ENCODE measurements at places on chromosomes 7 and 10. TPM values are rescaled to one million over a fixed set of nuclear protein-coding genes. Genes with fewer than 3 reads are reported as not detected.

TMEM184A gene
- not detected for total RNA-seq

VSTM2A gene
- not detected for total RNA-seq

LRRC17 gene
- total RNA-seq: 0.52 TPM

LRGUK gene
- 0.38 TPM for total RNA-seq

PKD1L1 gene
- total RNA-seq: 0.55 TPM

HABP2 gene
- total RNA-seq: not detected

PIK3AP1 gene
- total RNA-seq: 2.6 TPM

ACTL6B gene
- not detected for total RNA-seq

FOXI2 gene
- total RNA-seq: not detected

DNA sequence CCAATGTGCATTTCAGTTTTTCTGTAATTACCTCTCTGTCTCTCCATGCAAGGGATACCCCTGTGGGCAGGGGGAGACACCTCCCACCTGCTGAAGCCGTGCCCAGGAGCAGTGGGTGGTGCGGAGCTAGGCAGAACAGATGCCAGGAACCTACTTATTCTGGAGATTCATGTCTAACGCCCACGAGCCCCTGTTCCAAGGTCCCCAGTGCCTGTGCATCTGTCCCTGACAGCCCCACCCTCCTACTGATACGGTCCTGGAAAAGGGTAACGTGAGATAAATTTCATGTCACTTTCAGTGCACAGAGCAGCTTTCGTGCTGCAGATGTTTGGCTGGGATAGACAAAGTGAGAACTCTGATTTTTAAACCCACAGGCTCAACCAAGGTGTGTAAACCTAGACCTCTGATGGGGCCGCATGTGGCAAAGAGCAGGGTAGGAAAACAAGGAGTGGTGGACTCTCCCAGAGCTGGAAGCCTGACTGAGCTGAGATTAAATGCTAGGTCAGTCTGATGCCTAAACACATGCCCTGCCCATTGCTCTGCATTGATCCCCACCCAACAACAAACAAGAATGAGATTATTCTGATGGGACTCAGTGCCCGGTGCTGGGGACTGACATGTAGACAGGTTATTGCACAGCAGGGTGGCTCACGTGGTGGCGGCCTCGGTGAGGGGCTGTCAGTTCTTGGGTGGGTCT is 123.6 kb upstream of the GDF10 start:
- DNase-seq: no peak

DNA sequence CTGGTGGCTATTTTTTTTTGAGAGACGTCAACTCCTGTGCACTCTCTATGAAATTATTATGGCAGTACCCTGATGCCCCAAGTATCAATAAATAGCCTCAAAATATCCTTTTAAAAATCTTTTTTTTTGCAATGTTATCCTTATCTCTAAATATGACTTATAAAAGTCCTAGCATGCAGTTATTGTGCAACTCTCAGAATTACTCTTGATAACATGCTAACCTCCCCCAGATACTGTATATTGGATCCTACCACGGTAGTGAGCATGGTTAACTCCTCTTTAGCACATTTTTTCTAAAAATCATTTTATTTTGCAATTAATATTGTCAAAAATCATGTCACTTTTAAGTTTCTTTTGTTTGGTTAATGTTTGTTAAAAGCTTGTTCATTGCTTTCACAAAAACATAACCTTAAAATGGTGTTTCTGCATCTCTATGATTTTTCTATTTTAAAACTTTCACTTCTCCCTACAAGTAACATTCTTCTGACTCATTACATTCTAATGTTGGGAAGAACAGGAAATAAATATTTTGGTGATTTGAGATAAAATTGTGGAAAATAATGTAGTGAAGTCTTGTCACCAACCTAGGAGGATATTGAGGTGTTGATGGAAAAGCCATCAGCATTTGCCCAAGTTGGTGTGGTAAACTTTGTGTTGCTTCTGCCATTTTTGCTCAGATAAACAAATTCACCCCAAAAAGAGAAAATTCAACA is 42.1 kb upstream of the ADRA2A start:
- no peak for DNase-seq

- DNase-seq: no peak
Observed at GRCh38 chr7:36796850-36797536, 72.7 kb upstream of the AOAH start.

GRCh38 chr7:138885383-138886147 is 87.6 kb upstream of the ATP6V0A4 start:
- no peak for DNase-seq

DNA sequence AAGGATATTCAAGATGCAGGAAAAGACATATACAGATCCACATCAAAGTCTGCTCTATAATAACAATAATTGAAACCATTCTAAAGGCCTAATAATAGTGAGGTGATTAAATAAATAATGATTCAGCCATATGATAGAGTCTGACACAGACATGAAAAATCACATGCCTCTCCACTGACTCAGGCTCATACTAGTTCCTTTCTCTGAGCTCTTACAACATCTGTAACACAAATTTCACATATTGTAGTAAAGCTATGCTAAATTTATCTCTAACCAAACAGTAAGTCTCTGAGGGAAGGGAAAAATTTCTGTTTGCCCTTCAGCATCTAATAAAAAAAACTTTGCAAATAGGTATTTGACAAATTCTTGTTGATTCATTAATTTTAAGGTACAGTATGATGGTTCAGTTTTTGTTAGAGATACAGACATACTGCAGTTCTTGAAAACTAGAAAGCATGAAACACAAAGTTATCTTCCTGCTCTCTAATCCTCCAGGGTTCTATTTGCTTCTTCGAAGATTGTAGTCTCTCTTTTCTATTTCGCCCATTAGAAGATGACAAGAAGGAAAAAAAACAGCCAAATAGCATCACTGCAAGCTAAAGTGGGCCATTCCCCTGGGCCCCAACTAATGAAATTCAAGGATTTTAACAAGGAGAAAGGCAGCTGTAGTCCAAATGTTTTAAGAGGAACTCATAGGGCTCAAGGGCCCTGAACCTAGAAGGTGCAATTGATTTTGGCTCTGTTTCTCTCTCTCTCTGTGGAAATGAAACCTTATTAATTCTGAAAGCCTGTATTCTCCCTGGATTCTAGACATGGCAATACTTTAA is 53.9 kb downstream of the CUBN start:
- DNase-seq: no peak

GRCh38 chr10:29239569-29240472 is 49.0 kb upstream of the LYZL1 start:
- no peak for DNase-seq

DNA sequence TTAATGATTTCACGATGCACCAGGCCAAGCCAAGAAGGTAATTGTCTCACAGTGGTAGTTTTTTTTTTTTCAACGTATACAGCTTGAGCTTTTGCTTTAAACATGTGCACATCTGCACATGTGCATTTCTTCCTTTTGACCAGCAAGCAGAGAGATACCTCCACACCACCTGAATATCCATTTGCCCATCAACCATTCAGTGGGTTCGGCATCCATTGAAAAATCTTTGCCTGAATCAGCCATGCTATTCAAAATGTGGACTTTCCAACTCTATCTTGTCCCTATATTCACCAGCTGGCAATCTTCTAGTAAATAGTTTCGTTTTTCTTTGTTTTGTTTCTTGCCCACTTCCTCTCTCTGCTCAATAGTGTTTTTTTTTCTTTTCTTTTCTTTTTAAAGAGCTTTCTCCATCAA is 7.7 kb upstream of the TRA2A start:
- DNase-seq: peak; percentile 42

GRCh38 chr10:86434656-86435055 is 68.1 kb upstream of the GRID1 start:
- no peak for DNase-seq

DNA sequence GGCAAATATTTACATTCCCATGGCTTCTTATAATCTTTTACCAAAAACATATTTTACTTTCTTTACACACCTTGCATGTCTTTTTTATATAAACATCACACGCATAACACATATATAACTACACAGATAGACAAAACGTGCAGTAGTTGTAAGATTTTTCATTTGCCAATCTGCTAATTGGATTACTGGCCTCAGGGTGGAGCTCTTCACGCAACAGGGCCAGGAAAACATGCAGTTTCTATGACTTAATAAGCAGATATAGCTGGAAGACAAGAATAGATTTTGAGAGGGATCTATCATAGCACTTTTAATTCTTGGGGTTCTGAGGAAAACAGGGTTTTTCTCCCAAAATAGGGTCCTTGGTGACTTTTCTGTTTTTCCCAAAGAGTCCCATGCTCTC is 12.7 kb downstream of the ACADSB start:
- no peak for DNase-seq

DNA sequence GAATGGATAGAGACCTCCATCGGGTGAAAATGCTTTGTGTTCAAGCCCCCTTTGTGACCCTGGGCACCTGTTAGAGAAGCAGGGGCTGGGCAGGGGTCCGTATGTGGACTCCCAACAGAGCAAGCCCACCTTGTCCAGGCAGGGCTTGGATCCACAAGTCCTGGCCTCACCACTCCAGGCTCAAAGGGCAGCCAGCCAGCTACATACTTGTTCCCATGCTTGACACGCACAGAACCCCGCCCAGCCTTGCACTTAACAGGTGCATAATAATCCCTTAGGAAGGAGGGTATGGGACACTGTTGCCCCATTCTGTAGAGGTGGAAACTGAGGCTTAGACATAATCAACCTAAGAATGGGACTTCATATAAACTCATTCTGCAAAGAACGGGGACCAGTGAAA is 160.6 kb downstream of the PRKAG2 start:
- no peak for DNase-seq

DNA sequence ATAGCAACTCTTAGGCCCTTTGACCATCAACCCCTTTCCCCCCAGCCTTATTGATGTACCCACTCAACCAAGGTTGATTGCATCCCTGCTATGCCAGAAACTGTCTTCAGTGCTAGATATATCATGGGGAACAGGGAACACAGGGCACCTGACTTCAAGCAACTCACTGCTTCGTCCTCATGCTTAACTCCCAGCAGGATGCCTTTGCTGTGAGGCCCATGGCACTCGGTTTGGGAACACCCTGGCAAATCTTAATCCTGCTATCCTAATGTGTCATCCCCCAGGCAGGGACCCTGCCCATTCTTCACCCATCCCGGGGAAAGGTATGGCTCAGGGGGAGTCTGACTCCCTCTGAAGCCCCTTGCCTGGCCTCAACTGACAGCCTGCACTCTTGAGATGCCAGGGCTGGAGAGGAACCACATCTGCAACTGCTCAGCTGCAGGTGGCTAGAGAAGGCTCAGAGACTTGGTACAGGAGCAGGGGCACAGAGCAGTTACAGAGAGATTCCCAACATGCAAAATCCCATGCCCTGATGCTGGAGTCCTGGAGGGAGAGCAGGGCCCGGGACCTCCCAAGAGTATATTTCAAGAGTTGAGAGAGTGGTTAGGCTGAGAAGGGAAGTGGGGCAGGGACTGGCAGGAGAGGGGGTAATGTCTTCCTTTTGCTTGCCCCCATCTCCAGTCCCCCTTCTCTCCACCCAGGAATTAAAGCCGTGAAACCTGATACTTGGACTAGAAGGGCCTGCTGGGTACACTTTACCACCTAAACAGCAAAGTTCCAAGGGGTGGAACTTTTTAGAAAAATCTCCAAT is 2.4 kb upstream of the UNC5B start:
- no peak for DNase-seq

GRCh38 chr10:59753267-59753666 is at the start of gene MRLN:
MRLN (minus strand) TSS chr10:59753455.
- no peak for DNase-seq

DNA sequence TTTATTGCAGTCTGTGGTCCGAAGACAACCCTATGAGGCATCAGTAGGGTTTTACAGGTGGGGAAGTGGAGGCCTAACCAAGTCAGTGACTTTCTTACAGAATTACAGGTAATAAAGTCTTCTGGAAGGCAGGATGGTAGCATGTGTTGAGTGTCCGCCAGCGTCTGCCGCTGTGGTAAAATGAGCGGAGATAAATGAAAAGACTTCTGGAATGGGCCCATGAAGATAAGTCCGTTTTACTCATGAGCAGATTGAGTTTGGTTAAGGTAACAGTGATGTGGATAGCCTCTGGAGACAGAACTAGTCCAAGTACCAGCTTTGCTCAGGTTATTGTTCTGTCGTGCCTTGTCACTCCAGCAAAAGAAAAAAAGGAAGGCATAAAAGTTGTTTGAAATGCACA is 966 bp downstream of the FBH1 start:
- no peak for DNase-seq

- no peak for DNase-seq
Observed at GRCh38 chr7:69749994-69750393, 151.7 kb downstream of the AUTS2 start.

- DNase-seq: no peak
Observed at GRCh38 chr7:73611017-73611555, 13.2 kb downstream of the MLXIPL start.

DNA sequence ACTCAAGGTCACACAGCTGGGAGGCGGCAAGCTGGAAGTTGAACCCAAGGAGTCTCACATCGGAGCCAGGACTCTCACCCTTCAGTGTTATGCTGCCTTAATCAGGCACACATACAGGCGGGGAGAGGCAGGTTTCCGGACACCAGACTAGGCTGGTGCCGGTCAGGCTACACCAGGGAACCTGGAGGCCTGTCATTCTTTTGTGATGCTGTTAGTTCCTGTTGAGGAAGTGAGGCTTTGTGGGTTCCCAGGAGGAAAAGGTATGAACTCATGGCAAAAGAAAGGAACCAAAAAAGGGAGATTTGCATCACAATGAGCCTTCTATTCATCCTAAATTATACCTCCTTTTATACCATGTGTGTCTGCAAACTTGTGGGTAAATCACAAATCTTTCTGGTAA is 103.8 kb downstream of the TCF7L2 start:
- DNase-seq: no peak

- no peak for DNase-seq
Observed at GRCh38 chr10:119742947-119743648, 17.2 kb downstream of the INPP5F start.

DNA sequence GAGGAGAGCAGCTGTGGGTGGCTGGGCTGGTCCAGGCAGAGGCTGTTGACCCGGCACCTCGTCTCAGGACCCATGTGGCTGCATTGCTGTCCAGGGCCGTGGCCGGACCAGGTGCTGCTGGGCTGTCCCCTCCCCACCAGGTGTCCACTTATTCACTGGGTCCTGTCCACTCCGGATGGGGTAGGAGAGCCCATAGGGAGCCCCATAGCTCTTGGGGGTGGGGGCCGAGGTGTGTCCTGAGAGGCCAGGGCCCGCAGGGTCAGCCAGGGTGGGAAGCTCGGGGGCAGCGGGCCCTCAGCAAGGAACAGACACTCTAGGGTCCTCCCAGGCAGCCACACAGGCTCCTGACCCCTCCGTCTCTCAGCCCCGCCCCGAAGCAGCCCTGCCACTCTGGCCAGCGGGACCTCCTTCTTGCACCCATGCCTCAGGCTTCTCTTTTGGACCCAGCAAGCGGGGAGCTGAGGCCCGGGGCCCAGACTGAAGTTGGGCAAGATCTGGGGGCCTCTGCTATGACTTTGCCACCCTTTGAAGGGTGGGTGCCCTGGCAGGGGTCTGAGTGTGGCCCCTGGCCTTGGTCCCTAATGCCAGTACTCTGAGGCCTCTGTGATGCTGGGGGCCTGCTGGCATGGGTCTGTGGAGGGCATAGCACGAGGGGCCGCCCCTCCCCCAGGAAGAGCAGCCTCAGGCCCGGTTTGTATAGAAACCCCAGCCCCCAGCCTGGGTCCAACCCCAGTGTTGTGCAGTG is 86.4 kb downstream of the NKX6-2 start:
- DNase-seq: no peak
